Stimulated activated CD4-positive, alpha-beta T cell treated with anti-CD3 and anti-CD28 coated beads, Interleukin-1b, Interleukin-23, amount 100 ng/mL, for 4 hours (primary cell): ENCODE measurements at places on chromosomes 5 and 9.

GRCh38 chr9:121860744-121861143, 209.3 kb downstream of the DAB2IP start:
- DNase-seq, result no peak

GRCh38 chr9:94870793-94871558, 144.5 kb downstream of the AOPEP start:
- no peak for DNase-seq

- DNase-seq, result no peak
These were observed 241.0 kb upstream of the NFIL3 start for GRCh38 chr9:91664663-91665062.

DNA sequence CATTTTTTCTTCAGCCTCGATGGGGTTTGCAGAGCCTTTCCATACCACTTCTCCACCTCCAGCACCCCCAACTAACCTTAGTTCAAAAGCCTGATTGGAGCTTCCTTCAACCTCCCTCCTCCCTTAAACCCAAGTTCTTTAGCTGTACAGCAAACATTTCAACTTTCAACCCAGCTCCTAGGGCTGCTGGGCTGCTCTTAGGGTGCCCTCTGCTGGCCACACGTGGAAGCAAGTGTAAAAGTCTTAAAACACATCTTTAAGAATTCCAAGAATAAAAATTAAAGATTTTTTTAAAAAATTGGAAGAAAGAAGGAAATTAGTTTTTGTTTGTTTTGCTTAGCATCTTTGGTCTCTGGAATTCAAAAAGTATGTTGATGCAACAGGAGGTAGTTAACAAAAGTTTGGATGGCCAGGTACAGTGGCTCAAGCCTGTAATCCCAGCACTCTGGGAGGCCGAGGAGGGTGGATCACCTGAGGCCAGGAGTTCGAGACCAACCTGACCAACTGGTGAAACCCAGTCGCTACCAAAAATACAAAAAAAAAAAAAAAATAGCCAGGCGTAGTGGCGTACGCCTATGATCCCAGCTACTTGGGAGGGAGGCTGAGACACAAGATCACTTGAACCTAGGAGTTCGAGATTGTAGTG, 15.5 kb upstream of the HSD17B3 start:
- peak; percentile 48 for DNase-seq

DNA sequence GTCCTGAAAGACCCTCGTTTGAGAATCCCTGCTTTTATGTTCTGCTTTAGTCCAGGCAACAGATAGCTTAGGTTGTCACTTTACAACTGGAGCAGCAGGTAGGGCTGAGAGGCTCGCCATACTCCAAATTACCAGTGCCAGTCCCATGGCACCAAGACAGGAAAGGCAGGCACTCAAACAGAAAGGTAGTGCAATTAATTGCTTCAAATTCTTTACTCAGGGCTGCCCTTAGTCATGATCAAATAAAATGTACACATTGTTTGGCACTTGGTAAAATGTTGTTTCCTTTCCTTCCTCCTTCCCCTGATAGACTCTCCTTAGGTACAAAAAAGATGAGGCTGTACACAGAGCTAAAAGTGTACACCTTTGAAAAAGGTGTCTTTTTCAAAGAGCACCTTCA, 115.8 kb upstream of the CCDC152 start:
- DNase-seq, result no peak

DNA sequence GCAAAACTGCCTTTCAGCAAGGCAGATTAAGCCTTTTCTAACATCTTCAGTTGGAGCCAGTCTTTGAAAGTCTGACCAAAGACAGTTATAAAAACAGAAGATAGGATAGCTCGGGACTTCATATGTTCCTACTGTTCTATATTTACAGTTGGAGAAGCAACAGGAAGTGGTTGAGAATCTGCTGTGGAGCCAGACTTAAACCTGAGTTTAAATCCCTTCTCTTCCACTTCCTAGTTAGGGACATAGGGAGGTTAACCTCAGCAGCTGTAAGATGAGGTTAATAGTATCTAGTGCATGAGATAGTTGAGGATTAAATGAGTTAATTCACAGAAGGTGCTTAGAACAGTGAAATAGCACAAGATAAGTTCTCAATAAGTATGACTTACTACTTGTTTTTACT, 84.5 kb upstream of the FREM1 start:
- no peak for DNase-seq

DNA sequence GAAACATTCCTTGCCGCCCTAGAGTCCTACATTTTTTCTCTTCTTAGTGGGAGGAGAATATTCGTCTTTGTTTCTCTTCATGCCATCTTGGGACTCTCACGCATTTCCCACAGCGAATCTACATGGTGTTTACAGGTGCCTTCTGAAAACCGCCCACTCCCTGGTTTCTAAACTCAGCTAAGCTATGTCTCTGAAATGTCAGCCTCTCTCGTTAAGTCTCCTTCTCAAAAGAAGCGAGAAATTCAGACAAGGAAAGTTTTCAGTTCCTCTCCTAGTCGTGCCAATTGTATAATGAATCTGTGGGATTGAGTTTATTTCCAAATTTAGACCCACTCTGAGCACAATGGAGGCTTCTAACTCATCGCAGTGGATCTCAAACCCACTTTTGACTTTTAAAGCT, 186.8 kb upstream of the NFIB start:
- DNase-seq, result no peak

GRCh38 chr5:83767409-83767992, 46.8 kb upstream of the HAPLN1 start:
- DNase-seq, result no peak

- no peak for DNase-seq
These were observed 47.8 kb downstream of the ST8SIA4 start for GRCh38 chr5:100855295-100855694.

- no peak for DNase-seq
These were observed 2.7 kb downstream of the PRDM12 start for GRCh38 chr9:130667120-130667435.

DNA sequence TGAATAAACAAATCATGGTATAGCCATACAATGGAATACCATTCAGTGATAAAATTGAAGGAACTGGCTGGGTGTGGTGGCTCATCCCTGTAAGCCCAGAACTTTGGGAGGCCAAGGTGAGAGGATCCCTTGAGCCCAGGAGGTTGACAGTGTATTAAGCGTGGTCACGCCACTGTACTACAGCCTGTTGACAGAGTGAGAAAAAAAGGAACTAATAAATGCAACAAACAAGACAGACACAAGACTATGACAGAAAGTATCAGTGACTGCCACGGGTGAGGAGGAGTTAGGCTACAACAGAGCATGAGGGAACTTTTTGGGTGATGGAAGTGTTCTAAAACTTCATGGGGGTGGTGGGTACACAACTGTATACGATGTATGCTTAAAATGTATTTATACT, 2.2 kb downstream of the FNIP1 start:
- DNase-seq, result no peak

- DNase-seq, result no peak
These were observed 20.1 kb downstream of the IPO11 start for GRCh38 chr5:62432621-62433064.

DNA sequence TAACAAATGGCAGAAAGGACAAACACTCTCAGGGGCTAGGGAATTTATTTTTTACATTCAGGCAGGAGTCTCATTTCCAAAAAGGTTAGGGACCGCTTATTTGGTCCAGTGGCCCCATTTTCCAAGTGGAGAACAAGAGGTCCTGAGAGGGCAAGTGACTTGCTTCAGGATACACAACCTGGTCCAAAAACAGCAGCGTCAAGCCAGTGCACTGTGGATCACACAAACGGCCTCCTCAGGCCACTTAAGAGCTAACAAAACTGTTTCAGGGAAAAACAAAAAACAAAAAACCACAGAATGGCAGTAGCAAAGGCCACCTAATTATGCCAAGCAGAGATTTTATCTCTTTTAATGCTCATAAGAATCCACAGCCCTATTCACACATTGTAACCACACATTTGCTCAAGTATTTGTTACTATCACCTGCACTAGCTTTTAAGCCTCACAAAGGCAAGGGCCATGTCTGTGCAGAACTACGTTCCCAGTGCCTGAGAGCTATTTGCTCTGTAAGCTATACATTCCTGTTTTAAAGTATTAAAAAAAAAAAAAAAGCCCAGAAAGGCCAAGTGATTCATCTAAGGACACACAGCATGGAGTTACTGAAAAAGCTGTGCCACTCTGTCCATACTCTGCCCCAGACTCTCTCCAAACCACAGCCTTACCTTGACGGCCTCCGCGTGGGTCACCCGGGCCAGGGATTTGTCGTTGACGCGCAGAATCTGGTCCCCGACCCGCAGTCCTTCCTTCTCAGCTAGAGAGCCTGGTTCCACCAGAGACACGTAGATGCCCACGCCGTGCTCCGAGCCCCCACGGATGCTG, 1.5 kb downstream of the WHRN start:
- DNase-seq, result no peak

GRCh38 chr5:159092332-159092687, 7.4 kb downstream of the EBF1 start:
- no peak for DNase-seq

GRCh38 chr5:150540615-150541396, 32.9 kb downstream of the NDST1 start:
- no peak for DNase-seq

DNA sequence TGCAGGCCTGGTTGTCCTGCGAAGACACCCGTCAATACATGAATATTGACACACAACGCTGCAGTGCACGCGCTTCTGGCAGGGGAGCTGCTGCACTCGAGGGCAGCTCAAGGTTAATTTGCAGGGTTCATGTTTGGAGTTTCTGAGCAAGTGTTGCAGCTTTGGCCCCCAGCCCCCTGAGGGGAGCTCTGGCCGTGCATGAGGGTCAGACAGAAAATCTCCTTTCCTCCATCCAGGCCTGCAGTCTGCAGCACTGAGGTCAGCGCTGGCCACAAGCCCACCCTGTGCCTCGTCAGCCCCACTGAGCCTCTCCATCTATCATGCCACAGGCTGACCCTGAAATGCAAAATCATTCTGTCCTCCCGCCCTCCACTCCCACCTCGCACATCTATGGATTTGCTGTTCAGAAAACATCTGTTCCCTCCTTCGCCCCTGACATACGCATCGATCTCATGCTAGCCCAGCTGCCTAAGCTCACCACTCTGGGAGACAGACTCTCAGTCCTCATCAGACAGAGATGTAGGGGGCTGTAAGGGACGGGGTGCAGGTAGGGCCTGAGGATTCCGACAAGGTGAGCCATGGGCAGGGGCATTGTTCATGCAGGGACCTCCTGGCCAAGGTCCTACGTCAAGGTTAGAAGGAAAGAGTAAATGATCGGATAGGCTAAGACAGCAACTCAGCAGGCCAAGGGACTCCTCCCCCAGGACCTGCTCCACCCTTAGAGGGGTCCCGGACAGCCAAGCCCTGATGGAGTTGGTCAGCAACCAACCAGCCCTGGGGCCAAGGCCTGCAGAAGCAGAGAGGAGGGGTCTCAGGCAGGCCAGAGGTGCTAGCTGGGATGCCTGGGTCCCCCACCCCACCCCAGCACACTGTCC, 125.1 kb downstream of the KCNIP1 start:
- DNase-seq, result no peak
